ENCODE measurements at places on chromosomes 12 and 14. TPM values are rescaled to one million over a fixed set of nuclear protein-coding genes. Genes with fewer than 3 reads are reported as not detected.

GRCh38 chr14:80239631-80240030 is 28.3 kb upstream of the DIO2 start:
- no peak for DNase-seq

DNA sequence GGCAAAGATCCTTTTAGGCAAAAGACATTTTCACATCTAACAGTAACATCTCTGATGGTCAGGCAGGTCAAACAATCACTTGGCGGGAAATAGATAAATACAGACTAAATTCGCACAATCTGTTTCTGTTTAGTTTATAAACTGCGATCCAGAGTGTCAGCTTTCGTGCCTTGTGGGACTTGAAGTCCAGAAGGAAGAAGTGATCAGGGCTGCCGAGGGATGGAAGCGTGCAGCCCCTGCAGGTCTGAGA is 245 bp upstream of the BRMS1L start:
- DNase-seq, result no peak

The ENDOU gene
- total RNA-seq, result 0.15 TPM

The HSPA2 gene
- total RNA-seq, result 25.0 TPM

Measured in psoas muscle (tissue), 8 donors.